NCI-H510A treated with DMSO at 0.1 percent for 48 hours (cell line): ENCODE measurements at places on chromosomes 2 and 18.

DNA sequence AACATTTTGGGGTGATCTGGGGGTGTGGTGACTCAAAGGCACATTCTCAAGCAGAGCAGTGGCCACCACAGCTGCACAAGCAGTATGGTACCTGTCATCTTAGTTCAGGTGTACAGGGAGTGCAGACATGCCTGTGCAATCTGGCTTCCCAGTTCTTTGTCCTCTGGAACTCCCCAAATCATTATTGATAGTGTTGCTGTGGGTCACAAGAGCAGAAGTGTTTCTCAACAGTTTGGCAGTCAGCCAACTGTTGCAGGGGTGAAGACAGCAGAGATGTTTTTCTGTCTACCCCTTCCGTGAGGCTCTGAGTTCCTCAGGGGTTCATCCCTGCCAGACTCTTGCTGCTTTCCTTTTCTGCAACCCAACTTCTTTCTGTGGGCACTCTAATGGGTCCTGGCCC is 206.5 kb upstream of the ZSWIM2 start:
- no peak for DNase-seq

GRCh38 chr2:72415241-72415661 is 267.6 kb upstream of the CYP26B1 start:
- no peak for DNase-seq

GRCh38 chr2:26316041-26316440 is 29.9 kb upstream of the SELENOI start:
- DNase-seq: peak; percentile 9

- DNase-seq: no peak
Observed at GRCh38 chr18:13890761-13891361, 24.5 kb downstream of the MC2R start.

GRCh38 chr2:12921321-12921720 is 204.6 kb downstream of the TRIB2 start:
- no peak for DNase-seq

DNA sequence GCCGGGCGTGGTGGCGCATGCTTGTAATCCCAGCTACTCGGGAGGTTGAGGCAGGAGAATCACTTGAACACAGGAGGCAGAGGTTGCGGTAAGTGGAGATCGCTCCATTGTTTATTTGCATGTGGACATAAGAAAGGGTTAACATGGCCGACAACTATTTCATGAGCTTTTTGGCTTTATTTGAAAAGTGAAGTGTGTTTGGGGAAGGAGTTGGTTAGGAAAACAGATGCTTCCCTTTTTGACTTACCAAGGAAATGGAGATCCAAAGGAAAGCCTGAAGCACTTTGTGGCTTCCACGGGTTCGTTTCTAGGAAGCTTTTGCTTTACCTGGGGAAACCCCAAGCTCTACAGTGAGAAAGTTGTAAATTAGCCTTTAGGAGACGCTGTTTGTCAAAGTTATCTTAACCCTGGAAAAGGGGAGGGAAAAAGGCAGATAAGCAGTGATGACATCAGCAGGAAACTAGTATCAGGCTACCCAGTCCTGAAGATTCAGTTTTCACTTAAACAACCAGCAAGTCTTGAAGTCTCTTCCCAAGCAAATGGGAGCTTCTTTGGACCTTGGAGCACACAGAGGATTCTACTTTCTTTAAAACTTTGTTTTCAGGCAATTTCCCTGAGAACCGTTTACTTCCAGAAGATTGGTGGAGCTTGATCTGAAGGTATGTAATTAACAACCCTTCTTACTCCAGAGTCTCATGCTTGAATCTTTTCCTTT is at the start of gene CASP10:
Gene CASP10 (plus strand): TSS at position 492 of the 715 bp plus-strand sequence. CDS start 2,637 bp downstream, outside the sequence.
- no peak for DNase-seq

GRCh38 chr2:7849027-7849426 is 832.8 kb upstream of the ID2 start:
- no peak for DNase-seq

GRCh38 chr2:30655211-30655610 is 152.0 kb downstream of the CAPN13 start:
- no peak for DNase-seq

GRCh38 chr2:168156661-168157060 is 90.7 kb downstream of the STK39 start:
- no peak for DNase-seq

DNA sequence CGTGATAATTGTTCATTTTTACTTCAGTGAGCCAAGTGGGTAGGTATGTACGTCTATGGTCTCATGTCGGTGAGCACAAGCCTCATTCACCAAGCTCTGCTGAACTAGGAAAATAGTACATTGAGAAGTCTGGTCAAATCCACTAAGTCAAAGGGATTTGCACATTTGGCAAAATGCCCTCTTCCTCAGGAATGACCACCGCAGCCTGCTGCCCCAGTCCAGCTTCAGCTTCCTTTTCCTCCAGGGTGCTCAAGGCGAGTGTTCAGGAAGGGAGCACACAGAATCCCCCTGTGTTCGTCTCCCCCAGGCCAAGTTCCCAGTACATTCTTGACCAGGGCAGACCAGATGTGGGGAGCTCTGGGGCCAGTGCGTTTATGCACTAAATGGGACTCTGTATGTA is 23.0 kb downstream of the TCF7L1 start:
- no peak for DNase-seq

DNA sequence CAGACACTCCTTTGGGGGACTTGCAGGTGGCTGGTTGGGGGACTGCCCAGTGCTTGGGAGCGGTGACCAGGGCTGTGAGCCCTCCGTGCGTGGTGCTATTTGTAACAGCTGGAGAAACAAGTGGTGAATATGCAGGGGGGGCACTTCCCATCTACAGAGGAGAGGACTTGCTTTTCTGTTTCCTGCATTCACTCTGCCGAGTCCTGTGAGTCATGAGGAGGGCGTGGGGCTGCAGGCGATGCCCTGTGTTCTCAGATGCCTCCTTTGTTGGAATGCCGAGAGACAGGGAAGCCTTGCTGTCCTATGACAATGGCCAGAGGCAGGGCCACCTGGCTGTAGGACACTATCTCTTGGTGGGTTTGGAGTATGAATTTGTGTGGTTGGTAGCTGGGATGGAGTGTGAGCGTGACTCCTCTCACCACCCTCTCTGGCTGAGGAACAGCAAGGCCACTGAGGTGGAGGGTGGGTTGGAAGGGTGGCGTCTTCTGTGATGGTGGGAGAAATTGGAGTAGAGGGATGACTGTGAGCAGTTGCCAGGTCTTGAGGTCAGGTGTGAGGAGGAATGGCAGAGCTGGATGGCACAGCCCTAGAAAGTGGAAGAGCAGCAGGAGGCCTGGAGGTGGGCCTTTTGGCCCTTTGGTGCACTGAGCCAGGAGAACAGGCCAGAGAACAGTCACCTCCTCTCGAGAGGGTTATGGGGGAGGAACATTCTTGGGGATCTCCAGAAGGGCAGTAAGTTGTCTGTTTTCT is 24.3 kb downstream of the FHOD3 start:
- no peak for DNase-seq

- DNase-seq: peak; percentile 97
Observed at GRCh38 chr2:208501206-208501605, 94.6 kb downstream of the PTH2R start.

DNA sequence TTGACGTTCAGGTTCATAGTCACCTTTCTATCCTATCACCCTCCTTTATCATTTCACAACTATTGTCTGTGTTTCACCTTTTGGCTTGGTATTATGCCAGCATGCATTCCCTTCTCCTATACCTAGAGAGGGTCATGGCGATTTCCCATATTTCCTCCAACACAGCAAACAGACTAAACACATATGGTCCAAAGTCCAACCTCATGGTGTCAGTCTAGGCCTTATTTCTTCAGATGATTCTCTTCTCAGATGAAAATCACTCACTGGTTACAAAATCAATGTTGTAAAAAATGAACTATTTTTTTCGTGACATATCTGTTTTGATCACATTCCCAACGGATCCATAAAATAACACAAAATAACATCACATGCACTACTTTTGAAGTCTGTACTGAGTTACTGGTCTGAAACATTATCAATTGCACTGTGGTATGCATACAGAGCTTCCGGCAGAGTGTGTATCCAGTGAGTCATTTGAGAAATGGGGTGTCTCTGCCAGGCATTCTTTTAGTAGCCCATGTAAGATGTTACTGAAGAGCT is 204.8 kb upstream of the GALNT5 start:
- DNase-seq: no peak

DNA sequence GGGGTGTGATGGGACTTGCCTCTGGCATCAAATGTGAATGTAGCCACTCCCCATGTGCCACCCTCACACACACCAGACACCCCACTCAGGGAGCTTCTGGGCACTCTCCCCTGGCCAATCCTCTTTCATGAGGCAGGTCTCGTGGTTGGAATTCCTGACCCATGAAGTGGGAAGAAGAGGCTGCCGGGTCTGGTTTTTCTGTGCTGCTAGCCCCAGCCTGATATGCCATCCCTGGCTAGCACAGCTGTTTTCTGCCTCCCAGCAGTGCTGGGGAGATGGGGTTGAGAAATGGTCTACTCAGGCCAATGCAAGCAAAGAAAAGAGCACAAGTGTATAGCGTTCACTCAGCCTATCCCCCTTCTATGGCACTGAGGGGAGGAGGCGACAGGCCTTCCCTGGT is 1.2 kb upstream of the C2orf72 start:
- no peak for DNase-seq

- DNase-seq: no peak
Observed at GRCh38 chr18:49371786-49372185, 88.7 kb downstream of the DYM start.

- no peak for DNase-seq
Observed at GRCh38 chr2:30257266-30258214, 26.2 kb downstream of the LBH start.

DNA sequence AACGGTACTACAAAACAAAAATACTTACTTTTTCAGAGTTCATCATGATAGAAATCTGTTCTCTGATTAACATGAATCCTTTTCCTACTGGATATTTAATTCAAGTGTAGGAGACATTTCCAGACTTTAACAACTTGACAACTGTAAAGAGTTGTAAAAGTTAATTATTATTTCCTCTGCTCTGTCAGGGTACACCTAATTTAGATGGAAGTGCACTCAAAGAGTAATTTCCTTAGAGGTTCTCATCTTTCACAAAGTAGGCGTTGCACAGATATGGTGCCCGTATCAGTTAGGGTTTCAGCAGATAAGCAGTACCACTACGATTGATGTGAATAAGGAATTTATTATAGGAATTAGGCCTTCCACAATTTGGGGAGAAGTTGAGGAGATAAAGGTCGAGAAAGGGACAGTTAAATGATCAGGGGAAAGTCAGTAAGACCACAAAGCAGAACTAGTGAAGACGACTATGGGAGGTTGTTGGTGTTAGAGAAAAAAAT is 16.2 kb upstream of the PDE11A start:
- DNase-seq: peak; percentile 89

- DNase-seq: no peak
Observed at GRCh38 chr18:77974329-77974728, 724.7 kb downstream of the GALR1 start.

DNA sequence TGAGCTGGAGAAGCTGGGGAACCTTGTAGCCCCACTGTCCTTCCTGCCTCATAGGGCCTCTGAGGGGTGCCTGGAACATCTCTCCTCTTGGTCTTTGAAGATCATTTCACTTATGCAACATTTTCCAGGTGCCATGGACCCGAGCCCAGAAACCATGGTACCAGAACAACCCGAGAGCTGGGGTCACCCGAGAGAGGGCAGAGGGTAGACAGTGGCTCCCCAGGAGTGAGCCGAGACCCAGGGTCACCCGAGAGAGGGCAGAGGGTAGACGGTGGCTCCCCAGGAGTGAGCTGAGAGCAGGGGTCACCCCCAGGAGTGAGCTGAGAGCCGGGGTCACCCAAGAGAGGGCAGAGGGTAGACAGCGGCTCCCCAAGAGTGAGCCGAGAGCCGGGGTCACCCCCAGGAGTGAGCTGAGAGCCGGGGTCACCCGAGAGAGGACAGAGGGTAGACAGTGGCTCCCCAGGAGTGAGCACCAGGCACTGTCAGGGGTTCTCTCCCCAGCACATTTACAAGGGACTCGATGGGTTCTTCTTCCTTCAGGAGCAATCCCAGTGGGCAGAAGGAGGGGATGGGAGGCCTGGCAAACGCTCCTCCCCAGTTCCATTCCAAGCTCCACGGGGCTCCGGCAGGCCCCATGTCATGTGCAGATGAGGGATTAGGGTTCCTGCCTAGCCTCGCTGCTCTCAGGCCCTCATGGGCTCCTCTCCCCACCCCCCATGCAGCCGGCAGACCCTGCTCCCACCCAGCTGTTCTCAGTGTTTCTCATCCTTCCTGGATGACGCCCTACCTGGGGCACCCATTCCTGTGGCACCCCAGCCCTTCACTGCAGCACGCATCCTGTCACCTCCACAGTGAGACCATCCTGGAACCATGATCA is 163.5 kb downstream of the RTP5 start:
- no peak for DNase-seq

GRCh38 chr2:10285556-10286198 is 17.0 kb upstream of the HPCAL1 start:
- peak; percentile 88 for DNase-seq

DNA sequence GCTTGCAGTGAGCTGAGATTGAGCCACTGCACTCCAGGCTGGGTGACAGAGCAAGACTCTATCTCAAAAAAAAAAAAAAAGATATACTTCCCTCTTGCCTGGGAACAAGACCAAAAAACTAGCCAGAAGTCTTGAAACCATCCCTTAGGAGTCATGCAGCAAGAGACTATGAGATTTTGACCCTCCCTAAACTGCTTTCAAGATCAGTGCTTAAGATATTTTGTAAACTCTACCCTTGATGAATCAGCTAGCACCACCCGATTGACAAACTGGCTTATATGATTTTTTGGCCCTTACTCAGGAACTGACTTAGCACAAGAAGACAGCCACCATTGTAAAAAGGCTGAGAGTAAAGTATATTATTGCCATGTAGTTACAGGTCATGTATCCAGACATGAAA is 3.8 kb downstream of the SULT1C3 start:
- DNase-seq: no peak

DNA sequence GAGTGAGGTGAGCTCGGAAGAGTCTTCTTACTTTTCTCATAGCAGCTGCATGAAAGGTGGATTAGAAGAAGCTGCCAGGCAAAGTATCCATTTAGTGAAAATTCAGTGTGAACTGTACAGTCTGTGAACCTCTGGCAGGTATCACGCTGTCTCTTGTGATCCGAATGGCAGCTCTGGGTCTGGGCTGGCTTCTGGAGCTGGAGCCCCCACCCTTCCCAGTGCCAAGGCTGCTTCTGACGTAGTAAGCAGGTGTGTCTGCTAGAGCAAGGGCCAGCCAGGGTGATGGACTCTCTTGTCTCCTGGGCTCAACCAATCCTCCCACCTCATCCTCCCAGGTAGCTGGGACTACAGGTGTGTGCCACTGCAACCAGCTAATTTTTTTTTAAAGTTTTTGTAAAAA is 14.0 kb upstream of the NTSR2 start:
- DNase-seq: peak; percentile 70
